NCI-H1930 (cell line): ENCODE measurements at places on chromosomes 2 and 18.

- no peak for DNase-seq
Observed at GRCh38 chr2:202099515-202099914, 26.5 kb downstream of the KIAA2012 start.

DNA sequence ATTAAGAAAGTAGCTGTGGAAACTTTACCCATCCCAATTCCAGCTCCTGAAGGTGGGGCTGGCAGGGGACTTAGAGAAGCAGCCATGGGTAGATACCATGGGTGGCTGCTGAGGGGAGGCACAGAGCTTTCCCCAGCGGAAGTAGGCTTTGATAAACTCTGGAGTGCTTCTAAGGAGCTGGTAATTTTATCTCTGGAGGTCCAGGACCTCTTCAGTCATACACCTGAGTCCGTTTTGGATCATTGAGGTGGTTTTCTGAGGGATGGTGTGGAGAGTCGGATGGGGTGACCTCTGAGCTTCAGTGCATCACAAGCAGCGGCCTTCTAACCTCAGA is 36.7 kb upstream of the BMP10 start:
- DNase-seq = no peak

DNA sequence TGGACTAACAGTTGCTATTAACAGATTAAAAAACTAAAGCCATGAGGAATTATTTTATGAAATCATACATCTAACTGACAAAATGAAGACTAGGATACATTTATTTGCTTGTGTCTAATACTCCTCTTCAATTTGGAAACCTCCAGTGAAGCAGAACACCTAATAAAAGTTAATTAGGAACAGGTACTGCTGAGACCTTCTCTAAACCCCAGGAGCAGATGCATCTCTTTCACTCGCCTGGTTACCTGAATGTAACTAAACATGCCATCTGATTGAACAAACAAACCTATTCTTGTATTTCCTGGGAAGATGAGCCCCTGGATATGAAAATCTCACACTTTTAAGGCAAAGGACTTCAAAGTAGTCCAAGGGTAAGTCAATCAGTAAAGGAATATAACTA is 898.2 kb downstream of the NRXN1 start:
- DNase-seq = no peak

DNA sequence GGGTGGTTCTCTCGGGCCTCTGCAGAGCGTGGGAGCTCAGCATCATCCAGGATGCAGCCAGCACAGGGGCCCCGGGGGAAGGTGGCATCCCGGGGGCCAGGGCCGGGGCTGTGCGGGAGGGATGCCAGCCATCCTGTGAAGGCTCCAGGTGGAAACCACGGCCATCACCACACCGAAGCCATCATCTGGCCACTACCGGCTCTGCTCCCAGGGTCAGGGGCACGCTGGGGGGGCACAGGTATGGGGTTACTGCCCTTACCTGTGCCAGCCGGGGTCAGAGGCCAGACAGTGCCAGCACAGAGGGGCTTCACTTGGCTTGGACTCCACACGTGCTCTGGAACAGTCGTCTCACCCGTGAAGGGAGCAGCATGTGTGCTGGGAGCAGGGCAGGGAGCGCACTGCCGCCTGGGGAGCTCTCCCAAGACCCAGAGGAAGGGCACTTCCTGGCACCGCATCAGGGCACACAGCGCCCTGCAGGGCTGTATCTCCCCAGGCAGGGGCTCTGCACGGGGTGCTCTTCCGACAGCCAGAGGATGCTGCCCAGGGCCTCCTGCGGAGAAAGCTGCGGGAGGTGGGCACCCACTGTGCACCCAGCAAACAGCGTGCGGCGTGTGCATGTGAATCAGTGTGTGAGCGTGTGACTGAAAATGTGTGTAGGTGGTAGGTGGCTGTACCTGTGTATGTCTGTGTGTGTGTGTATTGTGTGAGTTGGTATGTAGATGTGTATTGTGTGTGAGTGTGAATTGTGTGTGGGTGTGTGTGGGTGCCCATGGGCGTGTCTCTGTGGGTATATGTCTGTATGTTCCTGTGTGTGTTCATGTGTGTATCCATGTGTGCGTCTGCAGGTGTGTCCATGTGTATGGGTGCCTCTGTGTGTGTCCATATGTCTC is 75.0 kb downstream of the PTGR3 start:
- DNase-seq = no peak

- DNase-seq = no peak
Observed at GRCh38 chr18:902229-902628, 2.4 kb upstream of the ADCYAP1 start.

GRCh38 chr18:24726727-24727492 is 266.5 kb downstream of the HRH4 start:
- DNase-seq = peak; percentile 74

GRCh38 chr2:232550354-232551249 is at the start of the genes EIF4E2 and TIGD1:
Gene EIF4E2 (plus strand): TSS chr2:232550689. CDS start chr2:232550725, 36 bp downstream.
Gene TIGD1 (minus strand): TSS chr2:232550557. CDS start chr2:232549882, 675 bp downstream.
- peak; percentile 93 for DNase-seq

- DNase-seq = no peak
Observed at GRCh38 chr2:224085246-224085645, 46.2 kb upstream of the SERPINE2 start.

GRCh38 chr2:142724186-142724585 is 153.3 kb upstream of the KYNU start:
- no peak for DNase-seq

DNA sequence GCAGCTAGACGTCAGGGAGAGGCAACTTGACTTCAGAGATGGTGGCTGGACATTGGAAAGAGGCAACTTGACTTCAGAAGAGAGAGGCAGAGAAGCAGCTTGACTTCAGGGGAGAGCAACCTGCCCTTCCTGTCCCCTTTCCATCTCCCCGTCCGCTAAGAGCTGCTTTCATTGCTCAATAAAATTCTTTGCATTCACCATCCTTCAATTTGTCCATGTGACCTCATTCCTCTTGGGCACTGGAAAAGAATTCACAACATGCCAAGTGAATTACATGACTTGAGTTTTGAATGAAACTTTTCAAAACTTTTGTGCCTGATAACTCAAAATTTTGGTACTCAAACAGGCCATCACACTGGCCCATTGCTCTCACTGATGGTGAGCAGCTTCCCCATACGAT is 158.9 kb downstream of the DPP4 start:
- no peak for DNase-seq

GRCh38 chr2:100321866-100322820 is at the start of gene LONRF2:
Gene LONRF2 (minus strand): TSS chr2:100322501. CDS start chr2:100322093, 408 bp downstream.
- DNase-seq = peak; percentile 67

DNA sequence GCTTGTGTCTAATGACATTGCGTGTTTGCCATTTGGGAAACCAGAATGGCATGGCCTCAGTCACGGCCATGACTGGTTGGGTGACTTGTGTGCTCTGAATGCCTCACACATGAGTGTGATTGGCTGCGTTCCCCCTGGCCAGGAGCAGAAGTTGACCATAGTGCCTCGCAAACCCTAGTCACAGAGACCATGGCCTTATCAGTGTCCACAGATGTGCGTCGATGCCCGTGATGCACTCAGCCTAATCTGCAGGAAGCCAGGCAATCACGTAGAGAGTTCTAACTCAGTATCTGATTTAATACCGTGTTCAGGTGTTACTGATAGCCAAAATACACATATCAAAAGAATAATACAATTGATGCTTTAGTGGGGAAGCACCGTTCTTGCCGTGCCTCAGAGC is 64.0 kb downstream of the BOLA3 start:
- DNase-seq = no peak

GRCh38 chr2:124187948-124188347 is 162.9 kb downstream of the CNTNAP5 start:
- DNase-seq = no peak

GRCh38 chr18:35494251-35495220 is 3.2 kb downstream of the INO80C start:
- DNase-seq = no peak

DNA sequence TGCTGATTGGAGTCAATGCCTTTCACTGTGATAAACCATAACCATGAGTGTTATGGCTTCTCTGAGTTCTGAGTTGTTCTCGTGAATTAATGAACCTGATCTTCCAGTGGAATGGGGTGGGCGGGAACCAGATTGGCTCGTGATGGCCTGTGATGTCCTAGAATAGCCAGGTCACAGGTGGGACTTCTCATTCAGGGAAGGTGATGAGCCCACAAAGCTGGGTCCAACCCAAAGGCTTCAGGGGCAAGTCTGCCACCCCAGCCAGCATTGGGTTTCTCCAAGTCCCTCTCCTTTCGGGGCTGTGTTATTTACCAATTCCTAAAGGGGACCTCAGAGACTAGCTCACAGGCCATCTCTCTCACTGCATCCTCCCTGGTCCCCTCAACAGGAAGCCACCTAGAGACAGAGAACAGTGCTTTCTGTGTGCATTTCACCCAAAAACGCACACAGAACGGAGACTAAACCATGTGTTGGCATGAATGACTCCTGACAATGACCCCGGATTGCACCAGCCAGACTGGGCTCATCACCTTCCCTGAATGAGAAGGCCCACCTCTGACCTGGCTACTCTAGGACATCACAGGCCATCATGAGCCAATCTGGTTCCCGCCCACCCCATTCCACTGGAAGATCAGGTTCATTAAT is 85.5 kb downstream of the MALT1 start:
- DNase-seq = no peak

DNA sequence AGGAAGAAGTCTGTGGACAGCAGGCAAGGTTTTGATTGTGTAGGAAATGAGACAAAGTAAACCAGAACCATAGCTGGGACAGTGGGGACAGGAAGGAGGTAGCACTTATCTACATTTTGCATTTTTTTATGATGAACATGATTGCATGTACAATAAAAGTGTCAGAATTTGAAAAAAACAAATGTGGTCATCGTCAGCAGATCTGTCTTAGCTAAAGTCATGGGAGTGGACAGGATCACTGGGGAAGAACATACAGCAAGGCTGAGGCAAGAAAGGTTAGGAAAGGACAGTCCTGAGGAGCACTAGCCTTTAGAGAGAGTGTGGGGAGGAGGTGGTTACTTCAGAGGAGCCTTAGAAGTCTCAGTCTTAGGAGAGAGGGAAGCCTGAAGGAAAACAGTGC is 35.1 kb upstream of the SLC14A2 start:
- no peak for DNase-seq

DNA sequence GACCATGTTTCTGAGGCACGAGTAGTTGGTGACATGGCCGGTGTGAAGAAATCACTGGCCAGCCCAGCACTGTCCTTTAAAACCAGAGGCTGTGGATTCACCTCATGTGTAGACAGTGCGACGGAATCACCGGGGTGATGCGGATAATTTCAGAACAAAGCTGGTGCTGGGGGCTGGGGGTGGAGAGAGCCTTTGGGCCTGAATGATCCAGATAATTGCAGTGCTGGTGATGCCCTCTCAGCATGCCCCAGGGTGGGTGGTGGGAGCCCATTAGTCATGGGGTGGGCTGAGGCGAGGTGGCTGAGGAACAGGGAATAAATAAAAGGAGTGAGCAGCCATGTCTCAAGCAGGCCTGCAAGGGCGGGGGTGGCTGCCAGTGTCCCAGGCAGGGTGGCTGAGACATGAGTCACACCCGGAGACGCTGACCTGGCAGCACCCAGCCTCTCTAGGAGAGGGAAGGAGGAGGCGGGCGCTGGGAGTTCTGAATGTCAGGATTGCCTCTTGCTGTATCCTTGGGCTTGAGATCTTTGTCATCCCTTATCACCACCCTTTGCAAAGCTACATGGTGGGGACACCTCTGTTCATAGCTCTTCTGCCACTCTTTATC is 151.1 kb upstream of the MSH6 start:
- DNase-seq = no peak

- DNase-seq = no peak
Observed at GRCh38 chr2:159953136-159953823, 109.1 kb downstream of the PLA2R1 start.

DNA sequence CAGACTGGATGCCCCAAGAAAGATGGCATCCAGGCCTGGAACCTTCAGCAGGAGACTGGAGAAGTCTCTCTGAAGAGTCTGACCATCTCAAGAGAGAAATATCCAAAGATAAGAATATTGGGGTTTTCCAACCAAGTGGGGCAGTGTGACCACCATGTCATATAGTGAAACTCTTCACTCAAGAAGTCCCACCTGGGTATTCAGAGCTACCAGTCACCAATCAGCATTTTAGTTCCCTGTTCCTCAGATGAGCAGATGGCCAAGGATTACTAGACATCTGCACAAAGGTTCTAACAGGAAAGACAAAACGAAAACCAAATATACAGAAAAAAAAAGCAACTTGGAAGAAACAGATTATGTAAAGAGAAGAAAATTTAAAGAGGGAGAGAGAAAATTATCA is 38.5 kb upstream of the CXCR4 start:
- DNase-seq = no peak

DNA sequence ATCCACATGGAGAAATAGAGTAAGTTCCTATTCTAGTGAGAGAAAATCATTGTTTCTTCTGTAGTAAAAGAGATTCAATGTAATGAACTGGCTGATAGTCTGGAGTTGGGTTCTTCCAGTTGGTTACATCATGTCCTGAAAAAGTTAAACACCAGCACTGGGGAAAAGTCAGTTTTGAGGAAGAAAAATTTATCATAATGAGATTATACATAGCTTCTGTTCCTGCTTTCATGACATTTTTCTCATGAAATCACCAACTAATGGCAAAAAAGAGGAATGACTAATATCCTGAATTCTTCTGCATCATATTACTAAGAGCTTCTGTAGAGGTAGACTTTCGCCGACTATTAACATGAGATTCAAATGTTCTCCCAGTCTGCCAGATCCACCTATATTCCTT is 69.2 kb upstream of the SLC9A2 start:
- no peak for DNase-seq

GRCh38 chr2:10792001-10792634 is 20.5 kb downstream of the PDIA6 start:
- no peak for DNase-seq

DNA sequence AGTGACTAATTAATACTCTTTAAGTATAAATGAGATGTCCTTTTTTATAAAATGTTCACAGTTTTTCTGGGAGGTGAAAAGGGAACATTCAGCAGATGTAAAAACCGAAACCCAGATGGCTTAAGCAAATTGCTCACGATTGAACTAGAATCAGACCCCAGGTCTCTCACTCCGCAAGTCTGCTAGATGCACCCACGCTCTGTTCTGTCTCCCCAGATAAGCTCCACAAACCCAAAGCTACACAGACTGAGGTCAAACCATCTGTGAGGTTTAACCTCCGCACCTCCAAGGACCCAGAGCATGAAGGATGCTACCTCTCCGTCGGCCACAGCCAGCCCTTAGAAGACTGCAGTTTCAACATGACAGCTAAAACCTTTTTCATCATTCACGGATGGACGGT is 3.2 kb downstream of the LIPG start:
- DNase-seq = no peak
